CD4-positive, alpha-beta T cell treated with Interleukin-17A for 4 hours (primary cell): ENCODE measurements at places on chromosomes 16 and 17.

GRCh38 chr16:67883146-67883871 is 1.4 kb upstream of the NRN1L start:
- no peak for DNase-seq

DNA sequence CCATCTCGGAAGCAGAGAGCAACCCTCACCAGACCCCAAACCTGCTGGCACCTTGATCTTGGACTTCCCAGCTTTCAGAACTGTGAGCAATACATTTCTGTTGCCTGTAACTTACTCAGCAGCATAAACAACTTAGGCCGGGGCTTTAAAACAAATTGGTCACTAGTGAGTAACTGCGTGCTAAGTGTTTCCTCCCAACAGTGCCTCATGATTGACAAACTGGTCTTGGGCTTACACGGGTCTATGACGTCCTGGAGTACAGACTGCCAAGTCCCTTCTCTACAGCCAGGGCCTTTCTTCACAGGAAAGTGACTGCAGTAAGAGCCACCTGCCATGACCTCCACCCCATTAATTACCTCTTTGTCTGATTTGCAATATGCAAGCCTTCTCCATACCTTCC is 136.7 kb downstream of the XYLT1 start:
- DNase-seq: no peak

- DNase-seq: no peak
Measured at GRCh38 chr17:69749911-69750310, 325.1 kb upstream of the KCNJ16 start.

GRCh38 chr16:62965831-62966230 is 929.6 kb upstream of the CDH8 start:
- DNase-seq: no peak

DNA sequence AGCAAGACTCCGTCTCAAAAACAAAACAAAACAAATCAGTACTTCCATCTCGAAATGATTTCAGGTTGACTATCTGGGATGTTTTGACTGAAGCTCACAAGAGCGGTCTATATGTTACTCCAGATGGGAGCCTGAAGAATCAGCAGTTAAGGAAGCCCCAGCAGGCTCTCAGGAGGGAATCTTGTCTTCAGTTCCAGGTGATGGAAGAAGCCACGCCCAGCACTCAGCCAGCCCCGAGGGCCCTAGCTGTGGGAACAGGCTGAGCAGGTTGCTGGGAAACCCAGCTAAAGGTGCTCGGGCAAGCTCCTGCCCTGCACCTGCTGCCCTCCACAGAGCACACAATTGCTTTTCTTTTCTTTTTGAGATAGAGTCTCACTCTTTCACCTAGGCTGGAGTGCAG is 32.4 kb downstream of the WIPI1 start:
- DNase-seq: no peak

DNA sequence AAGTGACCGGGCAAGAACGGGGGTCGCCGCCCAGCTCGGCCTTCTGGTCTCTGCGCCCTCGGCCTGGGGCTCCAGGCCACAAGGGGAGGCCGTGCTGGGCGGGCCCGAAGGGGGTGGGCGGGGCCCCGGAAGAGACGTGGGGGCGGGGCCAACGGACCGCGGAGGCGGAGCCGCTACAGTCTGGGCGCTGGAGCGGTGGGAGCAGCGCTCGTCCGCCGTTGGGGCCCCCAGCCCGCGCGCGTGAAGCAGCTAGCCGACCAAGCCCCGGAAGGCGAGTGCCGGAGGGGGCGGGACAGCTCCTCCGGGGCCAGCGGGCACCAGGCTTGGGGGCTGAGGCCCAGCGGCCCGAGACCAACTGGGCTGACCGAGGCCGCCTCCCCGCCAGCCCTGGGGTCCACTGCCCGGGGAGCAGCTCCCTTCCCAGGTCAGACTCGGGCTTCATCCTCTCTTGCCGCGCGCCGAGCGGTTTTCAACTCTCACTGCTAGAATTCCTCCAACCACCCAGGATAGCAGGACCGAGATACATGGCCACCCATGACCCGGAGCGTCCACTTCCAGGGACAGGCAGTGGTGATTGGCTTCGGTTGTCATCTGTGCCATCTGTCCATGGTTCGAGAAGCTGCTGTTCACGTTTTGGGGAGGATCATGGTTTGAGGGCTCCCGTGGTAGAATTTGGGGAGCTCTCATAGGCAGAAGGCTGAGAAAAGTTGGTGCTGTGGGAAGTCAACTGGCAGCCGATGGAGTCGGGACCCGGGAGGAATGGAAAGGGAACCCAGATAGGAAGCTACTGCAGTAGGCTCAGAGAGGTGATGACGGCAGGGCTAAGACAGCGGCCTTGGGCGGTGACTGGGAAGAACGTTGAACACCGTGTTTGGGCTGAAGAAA is 44.6 kb upstream of the LCMT1 start:
- DNase-seq: peak; percentile 90

- DNase-seq: no peak
Measured at GRCh38 chr17:6240601-6241000, 170.4 kb downstream of the WSCD1 start.
